H9 (cell line): ENCODE measurements at places on chromosomes 13 and 19. TPM values are rescaled to one million over a fixed set of nuclear protein-coding genes. Genes with fewer than 3 reads are reported as not detected.

DNA sequence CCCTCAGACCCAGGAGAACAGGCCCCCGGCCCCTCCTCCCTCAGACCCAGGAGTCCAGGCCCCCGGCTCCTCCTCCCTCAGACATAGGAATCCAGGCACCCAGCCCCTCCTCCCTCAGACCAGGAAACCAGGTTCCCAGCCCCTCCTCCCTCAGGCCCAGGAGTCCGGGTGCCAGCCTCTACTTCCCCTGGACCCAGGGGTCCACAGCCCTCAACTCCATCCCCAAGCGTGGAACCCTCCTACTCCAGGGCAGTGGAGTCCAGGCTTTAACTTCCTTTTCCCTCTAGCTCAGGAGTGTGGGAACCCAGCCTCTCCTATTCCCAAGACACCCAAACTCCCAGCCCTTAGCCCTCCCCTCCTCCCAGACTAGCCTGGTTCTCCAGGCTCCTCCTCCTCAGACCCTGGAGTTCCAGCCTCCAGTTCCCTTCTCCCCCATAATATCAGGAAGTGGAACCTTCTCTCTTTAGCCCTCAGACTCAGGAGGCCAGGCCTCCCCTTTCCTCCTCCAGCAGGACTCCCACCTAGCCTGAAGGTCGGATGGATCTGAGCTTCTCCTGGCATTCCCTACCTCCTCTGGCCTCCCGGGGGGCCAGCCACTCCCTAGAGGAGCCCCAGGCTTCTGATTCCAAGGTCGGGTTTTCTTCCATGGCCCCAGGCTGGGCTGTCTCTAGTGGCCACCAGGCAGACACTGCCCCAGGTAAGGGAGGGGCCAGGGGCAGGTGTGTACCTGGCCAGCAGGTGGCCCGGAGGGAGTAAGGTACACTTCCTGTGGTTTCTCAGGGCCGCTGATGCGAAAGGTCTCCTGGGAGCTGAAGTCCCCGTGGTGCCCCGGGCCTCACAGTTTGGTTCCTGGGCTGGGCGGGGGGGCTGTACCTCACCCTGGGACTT, at the start of gene TMC4:
Gene TMC4 (minus strand): TSS at position 690 of the 888 bp plus-strand sequence. CDS start 43 bp downstream, at position 647.
- no peaks in the 10 kb centered on the region for H3K4me1 ChIP-seq
- H3K27me3 ChIP-seq: no peaks in the 10 kb centered on the region
- H3K27ac ChIP-seq: no peak within 1 kb of the TSS
- peak within 1 kb of the TSS; percentile 72 for H3K4me3 ChIP-seq

The FFAR3 gene
- not detected in 2 replicates for total RNA-seq

The SLC46A3 gene
- total RNA-seq: 0.22 and 0.26 TPM in 2 replicates

The TEKTIP1 gene
- total RNA-seq: 1.2 and 1.3 TPM in 2 replicates

DNA sequence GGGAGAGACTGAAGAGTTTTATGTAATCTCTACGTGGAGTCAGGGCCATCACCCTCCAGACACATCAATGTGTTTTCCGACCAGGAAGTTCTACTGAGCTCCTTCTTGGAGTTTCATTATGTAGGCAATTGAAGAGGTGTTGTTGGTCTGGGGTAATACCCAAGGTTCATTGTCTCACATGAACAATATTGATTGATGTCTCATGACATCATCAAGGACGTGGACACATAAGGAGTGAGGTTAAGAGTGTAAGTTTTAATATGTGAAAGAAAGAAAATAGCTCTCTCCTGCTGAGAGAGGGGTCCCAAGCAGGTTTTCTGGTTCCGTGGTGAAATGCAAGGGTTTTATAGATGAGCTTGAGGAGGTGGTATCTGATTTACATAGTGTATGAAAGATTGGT, 280.7 kb upstream of the MIR17HG start:
- no peak for DNase-seq
- H3K27me3 ChIP-seq: no peaks in the 10 kb centered on the region
- H3K4me1 ChIP-seq: no peaks in the 10 kb centered on the region; the same call in 1 of the 2 replicates
- H3K36me3 ChIP-seq: no peaks in the 10 kb centered on the region
- H3K4me3 ChIP-seq: no peak overlapping the region

The ZNF66 gene
- total RNA-seq: 32.9 and 34.0 TPM in 2 replicates

DNA sequence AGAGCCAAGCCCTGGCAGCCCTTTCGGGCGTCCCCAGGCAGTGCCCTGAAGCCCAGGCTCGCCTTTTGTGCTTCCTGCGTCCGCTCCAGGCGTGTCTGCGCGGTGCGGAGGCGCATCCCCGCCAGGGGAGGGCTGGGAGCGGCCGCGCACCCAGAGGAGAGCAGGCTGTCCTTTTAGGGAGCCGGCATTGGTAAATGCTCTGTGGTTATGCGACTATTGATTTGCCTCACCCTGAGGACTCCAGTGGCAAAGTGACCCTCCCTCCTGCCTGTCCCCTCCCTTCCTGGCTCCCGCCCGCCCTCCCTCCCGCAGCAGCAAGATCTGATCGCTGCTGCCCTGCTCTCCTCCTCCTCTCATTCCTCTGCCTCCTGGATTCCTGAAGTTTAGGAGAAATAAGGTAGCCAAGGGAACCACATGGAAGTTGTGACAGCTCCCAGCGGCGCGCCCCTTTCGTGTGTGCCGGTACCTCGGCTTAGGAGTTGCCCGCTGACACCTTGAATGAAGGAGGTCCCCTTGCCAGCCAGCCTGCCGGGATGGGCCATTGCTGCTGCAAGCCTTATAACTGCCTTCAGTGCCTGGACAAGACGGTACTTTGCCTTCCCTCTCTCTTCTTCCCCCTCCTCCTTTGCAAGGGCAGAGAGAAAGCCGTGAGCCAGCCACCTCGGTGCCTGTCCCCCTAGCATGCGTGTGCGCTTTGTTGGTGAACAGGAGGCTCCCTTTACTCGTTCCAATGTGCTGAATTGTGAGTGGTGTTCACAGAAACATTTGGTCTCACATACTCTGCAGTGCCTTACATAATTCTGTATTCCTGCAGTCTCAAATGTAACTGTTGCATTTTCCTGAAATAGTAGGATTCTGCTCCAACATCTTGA, 166.9 kb downstream of the SLC7A1 start:
- no peaks in the 10 kb centered on the region for H3K4me1 ChIP-seq
- DNase-seq: peak; percentile 73
- no peaks in the 10 kb centered on the region for H3K27me3 ChIP-seq
- no peak overlapping the region for H3K27ac ChIP-seq

DNA sequence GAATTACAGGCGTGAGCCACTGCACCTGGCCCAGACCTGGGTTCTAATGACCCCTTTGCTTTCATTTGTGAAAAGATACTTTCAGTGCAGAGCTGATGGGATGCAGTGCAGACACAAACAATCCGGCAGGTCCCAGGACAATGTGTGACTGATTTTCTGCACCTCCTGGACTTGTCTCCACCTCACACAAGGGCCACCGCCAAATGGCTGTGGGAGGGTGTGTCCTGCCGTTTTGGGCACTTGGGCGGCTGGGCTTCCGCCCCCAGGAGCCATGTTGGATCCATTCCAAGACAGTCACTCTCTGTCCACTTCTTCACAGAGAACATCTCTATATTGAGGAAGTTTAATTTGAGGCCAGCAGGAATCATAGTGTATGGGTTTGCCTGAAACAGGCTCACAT, 112.3 kb upstream of the ZNF507 start:
- no peak overlapping the region for H3K27ac ChIP-seq
- no peak overlapping the region for H3K4me3 ChIP-seq
- H3K36me3 ChIP-seq: no peaks in the 10 kb centered on the region
- no peak for DNase-seq
- no peaks in the 10 kb centered on the region for H3K4me1 ChIP-seq
- H3K27me3 ChIP-seq: no peaks in the 10 kb centered on the region

DNA sequence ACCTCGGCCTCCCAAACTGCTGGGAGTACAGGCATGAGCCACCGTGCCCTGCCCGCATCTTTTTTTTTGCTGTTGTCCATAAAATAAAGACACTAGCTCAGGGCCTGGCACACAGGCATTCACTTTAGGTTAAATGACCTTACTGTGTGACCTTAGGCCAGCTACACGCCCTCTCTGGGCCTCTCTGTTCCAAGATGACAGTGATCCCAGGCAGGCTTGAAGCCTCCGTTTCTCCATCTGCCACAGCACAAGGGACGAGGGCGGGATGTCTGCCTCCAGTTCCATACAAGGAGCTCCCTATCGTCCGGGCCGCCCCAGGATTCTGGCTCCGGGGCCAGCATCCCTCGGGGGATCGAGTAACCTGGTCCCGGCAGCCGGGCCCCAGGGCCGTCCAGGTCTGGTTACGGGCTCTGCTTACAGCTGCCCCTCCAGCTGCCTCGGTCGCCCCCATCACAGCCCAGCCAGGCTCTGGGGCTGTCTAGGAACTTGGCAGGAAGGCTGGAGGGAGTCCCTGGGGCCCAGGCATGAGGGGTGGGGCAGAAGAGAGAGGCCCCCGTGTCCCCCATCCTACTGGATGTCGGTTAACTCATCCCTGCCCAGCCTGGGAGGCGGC, 11.9 kb upstream of the SEMA6B start:
- peaks cover 4% of the 10 kb centered on the region; the same call in 1 of the 2 replicates for H3K4me1 ChIP-seq
- H3K36me3 ChIP-seq: no peaks in the 10 kb centered on the region
- H3K27me3 ChIP-seq: no peaks in the 10 kb centered on the region
- H3K27ac ChIP-seq: no peak overlapping the region

The C19orf73 gene
- total RNA-seq: 0.72 and 1.1 TPM in 2 replicates

The ZNF835 gene
- 0.07 and 0.18 TPM in 2 replicates for total RNA-seq

The FAM124A gene
- total RNA-seq: 40.1 and 41.9 TPM in 2 replicates

- peaks cover 7% of the 10 kb centered on the region for H3K36me3 ChIP-seq
- H3K27me3 ChIP-seq: peaks cover 43% of the 10 kb centered on the region
- 0 out of 2 replicates have a peak, but pooled peaks cover 4% of the 10 kb centered on the region for H3K4me1 ChIP-seq
- H3K27ac ChIP-seq: no peak overlapping the region
- no peak for DNase-seq
These were observed 16.3 kb downstream of the ONECUT3 start for GRCh38 chr19:1769645-1769985.

The LINGO3 gene
- 0.28 and 0.61 TPM in 2 replicates for total RNA-seq

The SLC25A41 gene
- 0.20 and 0.42 TPM in 2 replicates for total RNA-seq

DNA sequence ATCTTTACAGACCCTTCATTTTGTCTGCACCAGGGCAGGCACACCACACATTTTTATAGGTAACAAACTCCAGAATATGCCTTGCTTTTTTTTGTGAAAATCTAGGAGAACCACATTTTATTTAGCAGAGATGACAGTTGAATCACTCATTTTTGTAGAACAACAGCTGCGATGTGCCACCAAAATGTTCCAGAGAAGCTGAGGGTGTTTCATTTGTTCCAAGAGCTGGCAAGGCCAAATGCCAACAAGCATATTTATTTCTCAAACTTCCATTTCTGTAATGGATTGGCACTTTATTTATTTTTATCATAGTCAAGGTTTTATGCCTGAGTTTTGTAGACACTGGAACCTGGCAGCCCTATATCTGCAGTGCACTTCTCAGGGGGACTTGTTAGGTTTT, 10.4 kb downstream of the OLFM4 start:
- no peaks in the 10 kb centered on the region for H3K27me3 ChIP-seq
- no peak overlapping the region for H3K27ac ChIP-seq

DNA sequence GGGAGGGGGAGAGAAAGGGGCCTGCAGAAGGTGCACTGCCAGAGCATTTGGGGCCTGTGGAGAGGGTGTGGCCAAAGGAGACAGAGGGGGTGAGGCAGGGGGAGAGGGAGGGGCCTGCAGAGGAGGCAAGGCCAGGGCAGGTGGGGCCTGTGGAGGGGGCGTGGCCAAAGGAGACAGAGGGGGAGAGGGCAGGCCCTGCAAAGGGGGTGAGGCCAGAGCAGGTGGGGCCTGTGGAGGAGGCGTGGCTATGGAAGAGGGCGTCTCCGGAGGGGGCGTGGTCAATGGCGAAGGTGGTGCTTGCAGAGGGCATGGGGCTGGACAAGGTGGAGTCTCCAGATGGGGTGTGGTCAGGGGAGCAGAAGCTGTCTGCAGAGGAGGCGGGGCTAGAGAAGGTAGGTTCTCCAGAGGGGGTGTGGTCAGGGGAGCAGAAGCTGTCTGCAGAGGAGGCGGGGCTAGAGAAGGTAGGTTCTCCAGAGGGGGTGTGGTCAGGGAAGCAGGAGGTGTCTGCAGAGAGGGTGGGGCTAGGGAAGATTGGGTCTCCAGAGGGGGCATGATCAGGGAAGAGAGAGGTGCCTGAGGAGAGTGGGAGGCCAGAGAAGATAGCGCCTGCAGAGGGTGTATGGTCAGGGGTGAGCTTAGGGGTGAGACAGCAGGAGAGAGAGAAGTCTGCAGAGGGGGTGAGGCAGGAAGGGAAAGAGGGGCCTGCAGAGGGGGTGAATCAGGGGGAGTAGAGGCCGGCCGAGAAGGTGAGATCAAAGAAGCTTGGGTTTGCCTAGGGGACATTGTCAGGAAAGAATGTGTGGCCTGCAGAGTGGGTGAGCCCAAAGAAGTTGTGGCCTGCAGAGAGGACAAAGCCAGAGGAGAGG, 3.4 kb downstream of the PRR36 start:
- H3K27me3 ChIP-seq: peaks cover 1% of the 10 kb centered on the region; the same call in 1 of the 2 replicates
- DNase-seq: peak; percentile 98
- no peak overlapping the region for H3K4me3 ChIP-seq
- H3K27ac ChIP-seq: no peak overlapping the region

GRCh38 chr19:52214241-52214640, 24.4 kb downstream of the PPP2R1A start:
- H3K27me3 ChIP-seq: no peaks in the 10 kb centered on the region
- DNase-seq: no peak
- H3K4me3 ChIP-seq: no peak overlapping the region
- H3K4me1 ChIP-seq: no peaks in the 10 kb centered on the region
- H3K27ac ChIP-seq: no peak overlapping the region

- DNase-seq: no peak
- H3K27me3 ChIP-seq: peaks cover 2% of the 10 kb centered on the region; the same call in 1 of the 2 replicates
- H3K4me1 ChIP-seq: no peaks in the 10 kb centered on the region
- no peaks in the 10 kb centered on the region for H3K36me3 ChIP-seq
- no peak overlapping the region for H3K4me3 ChIP-seq
These were observed 1.1 kb upstream of the LMTK3 start for GRCh38 chr19:48512504-48513288.

DNA sequence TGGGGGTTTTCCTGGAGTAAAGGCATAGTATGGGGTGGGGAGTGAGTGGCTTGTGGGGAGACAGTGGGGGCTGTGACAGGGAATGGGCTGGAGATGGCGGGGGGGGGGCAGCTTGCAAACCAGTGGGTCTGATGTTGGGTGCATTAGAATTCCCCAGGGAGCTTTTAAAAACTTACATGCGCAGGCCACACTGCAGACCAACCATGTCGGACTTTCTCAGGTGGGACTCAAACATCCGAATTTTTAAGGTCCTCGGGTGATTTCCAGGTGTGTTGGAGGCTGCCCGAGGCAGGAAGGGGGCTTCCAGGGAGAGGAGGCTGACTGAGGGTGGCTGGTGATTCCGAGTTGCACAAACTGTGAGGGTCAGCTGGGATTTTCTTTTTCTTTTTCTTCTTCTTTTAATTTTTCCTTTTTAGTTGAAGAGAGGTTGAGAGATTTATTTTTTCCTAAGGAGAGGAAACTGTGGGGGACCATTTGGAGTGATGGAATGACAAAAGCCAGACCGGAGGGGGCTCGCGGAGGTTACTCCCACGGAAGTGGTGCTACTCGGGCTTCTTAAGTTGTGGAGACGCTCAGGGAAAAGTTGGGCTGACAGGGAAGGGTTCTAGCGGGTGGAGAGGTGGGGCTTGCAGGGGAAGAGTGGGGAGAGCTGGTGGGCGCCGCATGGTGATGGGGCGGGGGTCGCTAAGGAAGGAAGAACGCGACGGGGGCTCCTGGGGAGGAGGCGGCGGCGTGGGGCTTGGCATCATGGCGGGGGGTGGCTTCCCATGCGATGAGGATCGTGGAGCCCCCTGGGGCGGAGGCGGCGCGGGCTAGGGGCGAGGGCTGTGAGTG, 997 bp upstream of the CACNG8 start:
- no peaks in the 10 kb centered on the region; the same call in 1 of the 2 replicates for H3K27me3 ChIP-seq
- H3K4me1 ChIP-seq: peaks cover 5% of the 10 kb centered on the region; the same call in 1 of the 2 replicates
- H3K36me3 ChIP-seq: peaks cover 19% of the 10 kb centered on the region
- DNase-seq: no peak
